Hepatocyte (in vitro differentiated cells): ENCODE measurements at places on chromosomes 2 and 18. TPM values are rescaled to one million over a fixed set of nuclear protein-coding genes. Genes with fewer than 3 reads are reported as not detected.

DNAH7 gene
- total RNA-seq = 0.68 and 1.2 TPM in 2 replicates

PRKCE gene
- total RNA-seq = 6.1 and 11.9 TPM in 2 replicates

STAT4 gene
- 6.1 and 6.6 TPM in 2 replicates for total RNA-seq

ATP8B1 gene
- total RNA-seq = 36.5 and 38.4 TPM in 2 replicates

LAMA3 gene
- 52.1 and 63.3 TPM in 2 replicates for total RNA-seq

MAP2 gene
- 5.8 and 7.2 TPM in 2 replicates for total RNA-seq

MAIP1 gene
- 33.0 and 35.7 TPM in 2 replicates for total RNA-seq

MC4R gene
- not detected in 2 replicates for total RNA-seq

MGAT5 gene
- 30.2 and 32.1 TPM in 2 replicates for total RNA-seq

GRCh38 chr2:36607947-36608346, 10.0 kb upstream of the FEZ2 start:
- no peak for DNase-seq

DNA sequence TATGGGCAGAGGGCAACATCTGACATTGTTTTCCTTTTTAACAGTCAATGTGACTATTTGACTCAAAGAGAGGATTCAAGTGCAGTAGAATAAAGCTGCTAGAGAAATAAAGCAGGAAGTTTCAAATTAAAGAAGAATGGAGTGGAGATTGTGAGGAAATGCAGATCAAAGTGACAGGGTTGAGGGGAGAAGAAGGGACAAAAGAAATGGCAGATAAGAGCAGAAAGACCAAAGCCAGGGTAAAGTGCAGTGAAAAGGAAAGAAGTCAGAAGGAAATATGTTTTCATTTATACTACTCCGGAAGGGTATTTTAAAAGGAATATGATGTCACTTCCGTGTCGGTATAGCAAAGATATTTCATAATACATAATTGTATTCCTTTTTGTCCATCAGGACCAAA, 297.5 kb upstream of the CRIM1 start:
- no peak for DNase-seq

- no peak for DNase-seq
Measured at GRCh38 chr18:39329496-39330275, 1764.1 kb upstream of the CELF4 start.

DNA sequence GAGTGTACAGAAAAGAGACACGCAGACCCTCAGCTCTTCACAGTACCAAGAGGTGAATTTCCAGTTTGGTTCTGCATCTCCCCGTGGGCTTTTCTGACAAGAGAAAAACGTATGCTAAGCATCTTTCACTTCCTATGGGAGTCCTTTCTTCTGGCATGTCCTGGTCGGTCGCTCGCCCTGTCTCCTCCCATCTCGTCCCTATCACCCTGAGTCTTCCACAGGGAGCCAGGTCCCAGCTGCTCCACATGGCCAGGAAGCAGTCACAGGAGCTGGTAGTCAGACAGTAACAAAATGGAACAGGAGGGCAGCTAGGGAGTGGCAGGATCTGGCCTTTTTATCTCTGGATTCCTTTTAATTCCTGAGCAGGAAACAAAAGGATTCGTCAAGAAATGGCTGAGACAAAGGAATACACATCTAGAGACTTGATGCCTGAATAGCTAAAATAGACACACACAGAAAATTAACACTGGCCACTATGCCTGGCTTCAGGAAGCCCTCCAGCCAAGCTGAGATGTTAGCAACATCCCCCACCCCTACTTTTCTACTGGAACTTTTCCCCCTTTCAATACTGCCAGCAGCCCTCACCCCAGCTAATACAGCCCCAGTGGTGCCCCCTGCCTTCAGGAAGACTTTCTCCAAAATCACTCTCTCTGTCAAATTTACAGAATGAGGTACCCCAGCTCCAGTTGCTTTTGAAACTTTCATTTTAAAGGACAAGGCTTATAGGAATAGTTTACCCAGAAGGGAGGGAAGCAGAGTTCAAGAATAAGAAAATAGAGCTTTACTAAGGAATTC, 136.1 kb downstream of the DNER start:
- DNase-seq = no peak

DNA sequence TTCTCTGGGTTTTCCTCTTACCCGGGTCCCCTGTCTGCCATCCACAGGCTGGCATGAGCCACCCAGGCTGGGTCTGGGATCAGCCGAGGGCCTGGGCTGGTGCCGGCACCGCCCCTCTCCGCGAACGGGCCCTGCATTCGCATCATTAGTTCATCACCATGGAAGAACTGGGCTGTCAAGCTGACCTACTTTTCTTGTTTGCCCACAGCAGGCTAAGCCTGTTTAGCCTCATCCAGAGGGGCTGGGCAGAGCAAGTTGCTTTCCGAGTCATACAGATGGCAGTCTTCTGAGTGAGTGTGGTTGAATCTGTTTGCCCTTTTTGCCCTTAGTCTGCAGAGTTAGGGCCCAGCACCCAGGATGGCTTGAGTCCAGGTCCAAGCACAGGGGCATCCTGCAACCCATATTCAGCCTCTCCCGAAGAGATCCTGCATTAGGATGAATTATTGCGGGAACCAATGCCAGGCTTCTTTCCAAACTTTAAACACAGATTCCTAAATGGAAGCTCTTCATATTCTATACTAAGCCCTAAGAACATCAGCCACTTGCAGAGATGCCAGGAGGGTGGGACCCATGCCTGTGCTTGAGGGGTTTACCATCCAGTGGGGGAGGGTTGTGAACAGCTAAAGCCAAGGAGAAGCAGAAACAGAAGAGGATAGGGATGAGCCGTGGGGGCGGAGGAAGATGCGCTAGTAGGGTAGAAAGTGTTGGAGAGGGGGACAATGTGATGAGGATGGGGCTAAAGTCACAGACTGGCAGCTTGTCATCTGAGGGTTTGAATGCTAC, 68.0 kb downstream of the NPAS2 start:
- DNase-seq = no peak

GRCh38 chr2:208541989-208542464, 135.4 kb downstream of the PTH2R start:
- DNase-seq = no peak

GRCh38 chr2:165874445-165875039, 79.0 kb downstream of the TTC21B start:
- DNase-seq = peak; percentile 74

DNA sequence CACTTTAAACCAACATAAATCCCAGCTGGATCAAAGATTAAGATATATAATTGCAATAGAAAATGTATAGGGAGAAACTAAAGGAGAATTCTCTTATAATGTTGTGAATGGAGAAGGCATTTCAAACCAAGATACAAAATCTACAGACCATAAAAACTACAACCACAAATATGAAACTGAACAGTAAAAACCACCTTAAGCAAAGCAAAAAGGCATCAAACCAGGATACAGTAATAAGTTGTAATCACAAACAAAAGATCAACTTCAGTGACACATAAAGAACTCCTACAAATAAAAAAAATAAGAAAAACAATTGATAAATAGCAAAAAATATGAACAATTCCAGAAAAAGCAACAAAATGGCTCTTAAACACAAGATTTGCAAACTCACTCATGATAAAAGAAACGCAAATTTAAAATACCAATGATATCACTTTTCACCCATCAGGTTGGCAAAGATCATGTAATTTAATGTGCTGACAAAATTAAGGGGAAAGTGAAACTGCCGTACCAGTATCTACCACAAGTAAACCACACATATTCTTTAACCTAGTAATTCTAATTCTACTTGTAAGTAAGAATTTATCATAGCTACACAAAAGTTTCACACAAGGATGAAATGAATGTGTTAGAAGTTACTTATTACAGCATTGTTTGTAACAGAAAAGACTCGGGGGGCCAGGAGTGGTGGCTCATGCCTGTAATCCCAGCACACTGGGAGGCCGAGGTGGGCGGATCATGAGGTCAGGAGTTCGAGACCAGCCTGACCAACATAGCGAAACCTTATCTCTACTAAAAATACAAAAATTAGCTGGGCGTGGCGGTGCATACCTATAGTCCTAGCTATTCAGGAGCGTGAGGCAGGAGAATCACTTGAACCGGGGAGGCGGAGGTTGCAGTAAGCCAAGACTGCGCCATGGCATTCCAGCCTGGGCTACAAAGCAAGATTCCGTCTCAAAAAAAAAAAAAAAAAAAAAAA, 101.9 kb downstream of the USP34 start:
- DNase-seq = no peak

GRCh38 chr2:37125416-37125815, 31.4 kb downstream of the EIF2AK2 start:
- DNase-seq = no peak

- peak; percentile 9 for DNase-seq
Measured at GRCh38 chr2:67845621-67846369, 217.0 kb downstream of the C1D start.

DNA sequence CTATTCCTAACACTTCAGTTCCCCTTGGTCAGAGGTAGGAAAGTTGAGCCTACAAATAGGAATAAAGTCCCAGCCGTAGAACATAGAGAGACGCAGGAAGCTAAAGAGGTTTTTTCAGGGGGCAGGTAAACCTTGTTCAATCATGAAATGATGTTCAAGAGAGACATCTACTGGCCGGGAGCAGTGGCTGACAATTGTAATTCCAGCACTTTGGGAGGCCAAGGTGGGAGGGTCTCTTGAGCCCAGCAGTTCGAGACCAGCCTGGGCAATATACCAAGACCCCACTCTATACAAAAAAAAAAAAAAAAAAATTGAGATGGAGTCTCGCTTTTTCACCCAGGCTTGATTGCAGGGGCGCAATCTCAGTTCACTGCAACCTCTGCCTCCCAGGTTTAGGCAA, 66.7 kb upstream of the DNAJC10 start:
- DNase-seq = peak; percentile 56

GRCh38 chr2:239461291-239462190, 60.7 kb upstream of the HDAC4 start:
- DNase-seq = no peak

DNA sequence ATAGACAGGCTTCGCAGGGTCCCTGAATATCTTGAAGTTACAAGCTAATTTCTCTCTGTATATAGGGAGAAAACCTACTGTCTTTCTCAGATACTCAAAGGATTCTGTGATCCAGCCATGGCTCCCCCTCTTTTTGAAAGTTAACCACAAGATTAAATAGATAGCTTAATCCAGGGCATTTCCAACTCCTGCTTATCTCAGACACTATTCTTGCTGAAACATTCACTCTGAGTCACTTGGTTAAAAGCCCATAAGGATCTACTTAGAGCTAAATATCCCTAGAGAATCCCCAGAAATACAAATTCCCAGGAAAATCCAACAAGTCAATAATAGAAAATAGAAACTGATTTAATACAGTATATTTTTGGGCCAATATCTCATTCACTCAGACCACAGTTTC, 179.1 kb upstream of the LYPD1 start:
- DNase-seq = no peak

DNA sequence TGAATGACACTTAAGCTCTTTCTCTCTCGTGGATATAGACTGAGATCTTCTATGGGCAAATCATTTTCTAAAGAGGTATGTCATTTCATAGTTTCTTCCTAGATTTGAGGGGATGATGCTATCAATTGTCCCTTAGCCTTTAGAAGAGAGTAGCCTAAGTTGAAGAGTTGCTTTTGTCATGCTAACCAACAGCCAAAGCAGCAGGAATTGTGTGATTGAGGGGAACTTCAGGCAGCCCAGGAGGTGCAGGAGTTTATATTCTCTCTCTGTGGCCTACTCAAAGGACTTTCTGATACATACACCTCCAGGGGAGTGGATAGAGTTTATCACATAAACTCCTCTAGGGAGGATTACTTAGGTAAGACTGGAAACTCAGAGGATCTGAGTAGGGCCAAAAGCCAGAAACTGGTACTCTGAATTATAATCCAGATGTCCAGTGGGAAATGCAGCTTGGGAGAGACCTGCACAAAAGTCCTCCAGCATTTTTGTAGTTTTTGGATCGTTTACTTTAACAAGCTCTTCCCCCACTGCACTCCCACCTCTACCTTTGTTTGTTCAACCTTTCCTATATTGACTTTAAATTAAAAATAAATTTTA, 150.7 kb upstream of the CCDC68 start:
- DNase-seq = no peak

DNA sequence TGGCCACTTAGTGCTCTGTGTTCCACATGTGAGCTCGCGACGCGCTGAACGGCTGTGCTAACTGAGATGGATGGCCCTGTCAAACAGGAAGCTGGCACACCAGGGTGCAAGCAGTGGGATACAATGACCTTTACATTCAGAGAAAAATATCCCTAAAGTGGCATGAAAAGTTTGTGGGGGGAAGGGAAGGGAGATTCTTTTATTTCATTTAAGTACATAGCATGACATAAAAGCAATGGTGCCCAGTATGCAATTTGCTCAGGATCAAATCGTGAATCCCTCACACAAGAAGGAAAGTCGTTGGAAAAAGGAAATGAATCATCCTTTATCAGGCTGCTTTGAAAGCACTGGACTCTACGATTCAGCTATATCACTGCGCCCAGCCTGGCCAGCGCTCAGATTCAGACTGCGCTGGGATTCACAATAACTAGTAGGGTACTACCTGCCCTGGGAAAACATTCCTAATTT, 26.0 kb downstream of the SATB2 start:
- no peak for DNase-seq

DNA sequence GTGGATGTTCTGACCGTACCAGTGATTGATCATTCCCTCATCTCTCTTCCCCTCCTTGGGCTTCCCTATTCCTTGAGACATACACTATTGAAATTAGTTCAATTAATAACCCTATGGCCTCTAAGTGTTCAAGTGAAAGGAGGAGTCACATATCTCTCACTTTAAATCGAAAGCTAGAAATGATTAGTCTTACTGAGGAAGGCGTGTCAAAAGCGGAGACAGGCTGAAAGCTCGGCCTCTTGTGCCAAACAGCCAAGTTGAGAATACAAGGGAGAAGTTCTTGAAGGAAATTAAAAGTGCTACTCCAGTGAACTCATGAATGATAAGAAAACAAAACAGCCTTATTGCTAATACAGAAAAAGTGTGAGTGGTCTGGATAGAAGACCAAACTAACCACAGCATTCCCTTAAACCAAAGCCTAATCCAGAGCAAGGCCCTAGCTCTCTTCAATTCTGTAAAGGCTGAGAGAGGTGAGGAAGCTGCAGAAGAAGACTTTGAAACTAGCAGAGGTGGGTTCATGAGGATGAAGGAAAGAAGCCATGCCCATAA, 144.4 kb upstream of the LYPD6 start:
- no peak for DNase-seq

- no peak for DNase-seq
Measured at GRCh38 chr18:37612524-37613252, 47.1 kb upstream of the CELF4 start.

- no peak for DNase-seq
Measured at GRCh38 chr2:33133454-33133952, 186.8 kb downstream of the LTBP1 start.

DNA sequence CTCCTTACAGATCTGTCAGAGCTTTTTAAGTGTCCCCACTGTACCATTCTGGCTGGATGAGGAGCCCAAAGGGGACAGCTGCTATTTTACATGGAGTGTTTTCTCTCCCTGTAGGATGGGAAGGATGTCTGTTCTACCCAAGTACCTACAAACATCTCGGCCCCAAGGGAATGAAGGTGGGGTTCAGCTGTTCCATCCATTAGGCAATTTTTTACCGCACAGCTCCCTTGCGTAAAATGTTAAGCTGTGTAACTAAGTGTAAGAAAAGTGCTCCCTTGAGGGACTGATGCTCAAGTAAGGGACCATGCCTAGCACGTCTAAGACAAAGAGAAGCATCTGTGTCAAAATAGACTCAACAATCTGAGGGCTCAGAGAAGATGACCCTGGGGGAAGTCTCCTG, 180.3 kb downstream of the MYO5B start:
- no peak for DNase-seq

- DNase-seq = no peak
Measured at GRCh38 chr2:10304458-10305253, 2.0 kb downstream of the HPCAL1 start.

GRCh38 chr18:77634494-77634893, 384.8 kb downstream of the GALR1 start:
- no peak for DNase-seq

- no peak for DNase-seq
Measured at GRCh38 chr2:107137706-107138105, 251.7 kb upstream of the ST6GAL2 start.
